ENCODE measurements at places on chromosomes 1 and 21. TPM values are rescaled to one million over a fixed set of nuclear protein-coding genes. Genes with fewer than 3 reads are reported as not detected.

Gene PLA2G5
- 2.7 TPM for total RNA-seq

Gene UCHL5
- total RNA-seq: 17.4 TPM

DNA sequence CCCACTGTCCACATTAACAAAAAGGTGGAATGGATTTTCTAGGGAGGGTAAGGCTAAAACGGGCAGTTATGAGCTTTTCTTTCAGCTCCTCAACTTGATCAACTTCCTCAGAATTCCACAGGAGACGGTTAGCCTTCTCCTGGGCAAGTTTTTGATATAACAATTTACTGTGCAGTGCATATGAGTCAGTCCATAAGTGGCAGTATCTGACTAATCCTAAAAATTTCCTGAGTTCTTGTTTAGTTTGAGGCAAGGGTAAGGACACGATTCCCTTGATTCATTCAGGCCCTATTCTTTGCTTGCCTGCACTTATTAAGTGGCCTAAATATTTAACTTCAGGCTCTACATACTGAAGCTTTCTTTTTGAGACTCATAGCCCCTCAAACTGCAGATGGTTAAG, 6.2 kb upstream of the AADACL3 start:
- no peaks in the 10 kb centered on the region for H3K27me3 ChIP-seq
- H3K36me3 ChIP-seq: no peaks in the 10 kb centered on the region
- DNase-seq: no peak
- H3K4me3 ChIP-seq: no peak overlapping the region
- no peak overlapping the region for H3K27ac ChIP-seq

DNA sequence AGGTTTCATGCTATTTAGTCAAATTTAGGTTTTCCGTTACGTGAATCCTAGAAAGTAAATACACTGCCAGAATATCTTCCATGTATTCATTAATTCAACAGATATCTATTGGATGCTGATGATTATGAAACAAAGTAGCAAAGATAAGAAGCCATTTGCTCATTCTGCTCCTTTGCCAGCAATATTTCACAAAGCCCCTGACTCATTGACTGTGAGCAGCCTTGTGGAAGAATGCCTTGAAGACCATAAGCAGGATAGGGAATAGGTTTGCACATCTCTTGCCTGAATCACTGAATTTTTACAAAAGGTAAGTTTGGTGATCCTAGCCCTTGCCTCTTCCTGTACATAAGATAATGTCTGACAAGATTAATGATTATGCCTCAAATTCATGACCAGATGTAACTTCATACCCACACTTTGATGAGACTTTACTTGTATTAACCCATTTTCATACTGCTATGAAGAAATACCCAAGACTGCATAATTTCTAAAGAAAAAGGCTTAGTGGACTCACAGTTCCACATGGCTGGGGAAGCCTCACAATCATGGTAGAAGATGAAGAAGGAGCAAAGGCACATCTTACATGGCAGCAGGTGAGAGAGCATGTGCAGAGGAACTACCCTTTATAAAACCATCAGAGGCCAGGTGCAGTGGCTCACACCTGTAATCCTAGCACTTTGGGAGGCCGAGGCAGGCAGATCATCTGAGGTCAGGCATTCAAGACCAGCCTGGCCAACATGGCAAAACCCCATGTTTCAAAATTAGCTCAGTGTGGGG, 1.6 kb upstream of the PIGK start:
- no peak for DNase-seq
- H3K4me3 ChIP-seq: no peak overlapping the region
- peaks cover 12% of the 10 kb centered on the region for H3K4me1 ChIP-seq
- H3K27ac ChIP-seq: no peak overlapping the region

DNA sequence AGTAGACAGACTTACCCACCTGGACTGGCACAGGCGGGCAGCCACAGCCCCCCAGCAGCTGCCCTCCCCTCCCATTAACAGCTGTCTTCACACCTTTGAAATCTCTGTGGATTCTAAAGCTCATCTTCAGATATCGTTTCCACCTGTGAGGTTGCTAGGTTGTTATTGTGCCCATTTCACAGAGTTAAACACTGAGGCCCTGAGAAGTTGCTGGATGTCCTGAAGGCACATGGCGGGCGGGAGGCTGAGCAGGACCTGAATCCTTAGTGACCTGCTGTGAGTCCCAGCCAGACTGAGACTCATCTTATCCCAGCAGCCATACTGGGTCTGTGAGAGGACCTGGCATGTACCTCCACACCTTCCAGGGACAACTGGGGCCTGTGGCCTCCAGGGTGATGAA, 134.8 kb upstream of the TMEM51 start:
- no peaks in the 10 kb centered on the region for H3K36me3 ChIP-seq
- H3K27ac ChIP-seq: no peak overlapping the region
- no peak overlapping the region for H3K4me3 ChIP-seq
- peaks cover 18% of the 10 kb centered on the region for H3K4me1 ChIP-seq
- DNase-seq: no peak

DNA sequence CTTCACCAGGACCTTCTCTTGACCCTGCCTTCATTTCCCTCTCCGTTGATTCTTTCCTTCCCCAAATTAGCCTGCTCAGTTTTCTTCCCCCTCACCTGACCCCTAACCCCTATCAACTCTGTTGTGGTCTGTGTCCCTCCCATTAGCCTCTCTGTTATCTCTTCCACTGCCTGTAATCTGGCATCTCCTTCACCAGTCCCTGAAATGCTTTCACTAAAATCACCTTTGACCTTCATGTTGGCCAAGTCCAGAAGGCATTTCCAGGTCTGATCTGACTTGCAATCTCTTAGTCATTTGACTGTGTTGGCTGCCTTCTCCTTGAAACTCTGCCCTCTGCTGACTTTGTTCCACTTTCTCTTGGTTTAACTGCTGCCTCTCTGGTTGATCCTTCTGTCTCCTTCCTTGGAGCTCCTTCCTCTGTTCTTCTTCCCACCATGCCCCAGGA, 28.2 kb downstream of the ATP8B2 start:
- peak overlapping the region; percentile 80 for H3K27ac ChIP-seq
- peak overlapping the region; percentile 49 for H3K4me3 ChIP-seq
- peaks cover 22% of the 10 kb centered on the region for H3K4me1 ChIP-seq

- H3K4me1 ChIP-seq: peaks cover 38% of the 10 kb centered on the region
- H3K27me3 ChIP-seq: no peaks in the 10 kb centered on the region
These were observed 4.8 kb upstream of the GNB1 start for GRCh38 chr1:1895456-1896336.

GRCh38 chr21:39662411-39662953, 49.7 kb downstream of the B3GALT5 start:
- peaks cover 12% of the 10 kb centered on the region for H3K4me1 ChIP-seq
- no peak for DNase-seq
- no peaks in the 10 kb centered on the region for H3K36me3 ChIP-seq
- no peak overlapping the region for H3K4me3 ChIP-seq

GRCh38 chr1:175088525-175088951, 20.9 kb downstream of the TNN start:
- no peak overlapping the region for H3K4me3 ChIP-seq
- no peak overlapping the region for H3K27ac ChIP-seq
- DNase-seq: no peak
- no peaks in the 10 kb centered on the region for H3K27me3 ChIP-seq
- H3K4me1 ChIP-seq: no peaks in the 10 kb centered on the region

Data from vagina (tissue), 2 donors.